ENCODE measurements at places on chromosomes 5 and 9.
A peak's percentile ranks its signal among the peaks of the same experiment; 100 is the strongest.

DNA sequence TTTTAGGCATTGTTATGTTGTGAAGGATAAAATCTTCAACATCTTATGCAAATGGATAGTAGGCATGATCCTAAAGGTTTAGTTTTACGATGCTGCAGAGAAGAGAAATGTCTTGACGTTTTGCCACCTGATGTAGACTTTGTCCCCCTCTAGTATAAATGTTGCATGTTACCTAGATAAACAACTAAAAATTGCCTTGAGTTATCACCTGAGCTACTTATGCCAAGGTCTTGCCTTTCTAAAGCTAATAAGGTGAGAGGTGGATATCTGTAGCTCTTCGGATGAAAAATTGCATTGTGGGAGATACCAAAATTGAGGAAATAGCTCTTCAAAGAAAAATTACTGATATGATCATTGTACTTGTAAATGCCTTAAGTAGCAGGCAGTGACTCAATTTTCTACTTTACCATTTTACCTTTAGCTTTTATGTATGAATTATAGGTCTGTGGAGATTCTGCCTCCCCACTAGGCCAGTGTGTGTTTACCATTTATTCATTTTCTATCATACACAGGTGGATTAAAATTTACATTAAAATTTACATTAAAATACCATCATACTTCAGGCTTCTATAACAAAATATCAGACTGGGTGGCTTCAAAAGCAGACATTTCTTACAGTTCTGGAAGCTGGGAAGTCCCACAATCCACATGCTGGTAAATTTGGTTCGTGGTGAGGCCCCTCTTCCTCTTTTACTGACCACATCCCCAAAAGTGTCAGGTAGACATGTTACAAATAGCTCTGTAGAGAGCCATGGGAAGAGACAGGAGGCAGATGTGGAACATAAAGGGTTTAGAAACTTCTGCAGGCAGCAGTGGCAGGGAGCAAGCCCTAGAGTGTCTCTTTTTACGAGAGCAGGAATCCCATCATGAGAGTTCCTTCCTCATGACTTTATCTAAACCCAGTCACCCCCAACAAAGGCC is 100.7 kb upstream of the ERBIN start:
- no peak for DNase-seq

DNA sequence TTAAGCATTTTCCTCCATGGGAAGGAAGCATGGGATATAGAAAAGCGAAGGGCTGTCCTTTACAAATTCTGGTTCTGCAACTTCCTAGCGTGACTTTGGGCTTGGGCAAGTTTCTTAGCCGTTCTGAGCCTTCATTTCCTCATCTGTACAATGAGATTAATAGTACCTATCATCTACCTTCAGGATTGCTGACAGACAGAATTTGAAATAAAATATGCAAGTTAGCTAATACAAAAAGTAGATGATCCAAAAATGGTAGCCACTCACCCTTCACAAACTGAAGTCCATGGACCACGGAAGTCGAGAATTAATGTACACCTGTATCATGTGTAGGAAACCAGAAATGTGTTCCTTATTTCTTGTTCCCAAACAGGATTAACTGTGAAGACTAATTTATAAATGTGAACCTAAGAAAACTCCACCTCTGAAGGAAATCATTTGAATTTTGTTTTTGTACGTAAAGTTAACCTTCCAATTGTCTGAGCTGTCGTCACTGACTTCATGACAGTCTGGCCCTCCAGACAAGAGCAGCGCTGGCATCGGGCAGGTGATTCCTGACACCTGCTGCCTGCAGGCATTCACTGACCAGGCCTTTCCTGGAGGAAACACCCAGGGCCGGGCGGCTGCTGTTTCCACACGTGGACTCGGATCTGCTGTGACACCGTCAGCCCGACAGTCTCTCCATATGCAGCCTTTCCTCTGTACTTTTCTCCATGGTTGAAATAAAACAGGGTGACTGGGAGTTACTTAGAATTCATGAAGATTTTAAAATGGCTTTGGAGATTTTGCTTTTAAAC is 63.4 kb downstream of the PSMB7 start:
- DNase-seq: no peak

GRCh38 chr9:106421772-106422171 is 441.2 kb upstream of the ZNF462 start:
- no peak for DNase-seq

- DNase-seq: no peak
Measured at GRCh38 chr5:17989567-17990563, 355.6 kb downstream of the TAF11L14 start.

DNA sequence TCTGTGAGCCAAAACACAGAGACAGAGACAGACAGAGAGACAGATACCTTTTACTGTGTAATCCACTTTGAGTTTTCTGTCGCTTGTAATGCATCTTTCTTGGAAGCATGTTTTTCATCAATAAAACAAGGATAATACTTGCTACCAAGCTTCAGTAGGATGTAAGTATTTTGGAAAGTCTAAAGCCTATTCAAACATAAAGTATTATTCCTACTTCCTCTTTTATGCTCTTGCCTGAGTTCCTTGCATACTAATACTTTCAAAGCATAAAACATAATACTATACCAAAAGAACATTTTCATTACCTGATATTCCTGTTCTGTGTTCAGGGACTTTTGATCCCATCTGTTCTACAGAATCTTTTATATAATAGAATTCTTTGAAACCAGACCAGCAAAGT is 64.5 kb upstream of the SLC30A5 start:
- DNase-seq: no peak

DNA sequence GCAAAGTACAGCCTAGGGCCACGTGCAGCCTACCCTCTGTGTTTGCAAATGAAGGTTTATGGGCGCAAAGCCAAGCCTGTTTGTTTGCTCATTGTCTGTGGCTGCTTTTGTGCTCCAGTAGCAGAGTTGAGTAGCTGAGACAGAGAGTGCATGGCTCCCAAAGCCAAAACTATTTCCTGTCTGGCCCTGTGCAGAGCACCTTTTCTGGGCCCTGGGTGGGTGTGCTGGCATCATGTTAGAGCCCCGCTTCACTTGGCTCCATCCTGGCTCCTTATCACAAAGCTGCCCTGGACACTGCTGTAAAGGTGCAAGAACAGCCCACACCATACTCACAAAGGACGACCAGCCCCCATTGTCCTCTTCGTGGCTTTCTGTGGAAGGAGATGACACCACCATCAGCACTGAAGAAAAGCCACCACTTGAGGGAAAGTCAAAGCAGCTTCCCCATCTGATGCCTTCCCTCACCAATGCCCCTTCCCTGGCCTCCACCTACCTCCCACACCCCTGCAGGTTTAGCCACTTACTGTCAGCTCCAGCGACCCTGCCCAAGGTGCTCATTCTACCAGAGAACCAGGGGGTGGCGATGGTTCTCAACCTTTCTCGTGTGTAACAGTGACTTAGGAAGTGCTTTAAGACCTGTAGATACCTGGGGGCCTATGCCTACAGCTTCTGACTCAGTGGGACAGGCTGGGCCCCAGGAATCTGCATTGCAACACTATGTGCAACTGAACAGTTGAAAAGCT is 23.4 kb downstream of the LCP2 start:
- DNase-seq: no peak

DNA sequence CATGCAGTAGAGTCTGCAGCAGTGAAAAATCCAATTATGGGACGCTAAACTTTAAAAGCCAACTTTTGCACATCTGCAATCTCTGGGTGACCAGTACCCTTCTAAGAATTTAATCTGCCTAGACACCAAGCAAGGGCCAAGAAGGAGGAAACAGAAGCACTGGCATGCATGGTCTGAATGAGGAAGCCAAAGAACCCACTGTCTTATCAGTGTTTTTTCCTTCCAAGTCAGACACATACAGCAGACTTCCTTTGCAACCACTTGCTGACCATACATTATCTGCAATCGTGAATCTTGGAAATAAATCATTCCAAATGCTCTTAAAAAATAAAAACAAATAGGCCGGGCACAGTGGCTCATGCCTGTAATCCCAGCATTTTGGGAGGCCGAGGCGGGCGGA is 65.9 kb downstream of the DEPDC1B start:
- peak; percentile 58 for DNase-seq

GRCh38 chr5:74543162-74543995 is 97.1 kb downstream of the ENC1 start:
- DNase-seq: peak; percentile 91

DNA sequence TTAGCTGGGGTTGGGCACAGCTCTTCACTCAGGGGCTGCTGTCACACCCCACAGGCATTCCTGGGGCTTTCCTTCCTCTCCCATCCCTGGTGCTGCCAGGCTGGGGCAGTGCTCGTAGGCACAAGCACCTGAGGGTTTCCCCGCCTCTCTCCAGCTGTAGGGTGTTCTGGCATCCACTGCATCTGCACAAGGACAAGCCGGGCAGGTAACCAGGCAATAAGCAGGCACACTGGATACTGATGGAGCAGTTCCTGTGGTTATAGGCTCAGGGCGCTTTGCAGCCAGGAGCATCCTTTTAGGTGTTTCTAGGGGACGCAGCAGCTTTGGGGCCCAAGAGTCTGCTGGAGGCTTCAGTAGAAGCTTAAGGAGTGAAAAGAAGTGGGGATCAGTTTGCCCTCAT is 56.8 kb downstream of the ARHGEF37 start:
- DNase-seq: no peak

DNA sequence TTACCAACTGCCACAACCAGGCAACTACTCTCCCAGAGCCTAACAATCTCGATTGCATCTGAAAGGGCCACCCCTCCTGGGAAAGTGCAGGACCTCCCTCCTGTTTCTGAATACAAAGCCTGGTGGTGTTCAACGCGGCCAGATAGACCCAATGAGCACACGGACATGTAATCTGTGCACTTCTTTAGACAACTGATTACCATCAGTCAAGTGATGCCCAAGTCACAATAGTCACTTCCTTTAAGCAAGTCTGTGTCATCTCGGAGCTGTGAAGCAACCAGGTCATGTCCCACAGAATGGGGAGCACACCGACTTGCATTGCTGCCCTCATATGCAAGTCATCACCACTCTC is 739 bp downstream of the C9orf72 start:
- peak; percentile 32 for DNase-seq

DNA sequence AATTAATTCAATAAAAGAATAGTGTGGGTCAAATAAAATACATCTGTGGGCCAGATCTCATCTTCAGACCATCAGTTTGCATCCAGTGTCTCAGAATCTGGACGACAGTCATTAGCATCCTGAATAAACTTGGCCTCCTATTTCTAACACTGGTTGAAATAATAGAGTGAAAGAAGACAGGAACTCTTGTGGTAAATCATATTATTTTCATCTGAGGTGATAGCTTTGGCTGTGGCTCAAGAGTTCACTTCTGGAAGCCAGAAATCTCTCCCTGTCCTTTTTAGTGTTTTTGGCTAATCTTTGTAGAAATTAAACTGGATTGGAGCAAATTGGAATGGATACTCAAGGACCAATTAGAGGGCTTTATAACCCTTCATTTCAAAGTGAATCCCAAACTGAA is 63.4 kb upstream of the HMHB1 start:
- no peak for DNase-seq

DNA sequence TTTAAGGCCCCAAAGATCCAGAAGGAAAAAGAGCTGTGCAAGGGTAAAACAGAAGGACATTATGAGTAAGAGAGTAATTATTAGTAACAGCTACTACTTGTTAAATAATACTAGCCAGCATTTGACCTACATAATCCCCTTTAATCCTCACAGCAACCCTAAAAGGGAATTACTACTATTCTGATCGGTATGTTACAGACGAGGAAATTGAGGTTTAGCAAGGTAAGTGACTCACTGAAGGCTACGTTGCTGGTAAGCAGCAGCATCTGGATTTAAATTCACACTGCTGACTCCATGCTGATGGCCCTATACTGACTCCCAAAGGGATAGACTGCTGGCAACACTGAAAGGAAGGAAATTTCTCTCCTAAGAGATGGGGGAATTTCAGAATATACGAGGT is 3.7 kb upstream of the FSD1L start:
- no peak for DNase-seq

DNA sequence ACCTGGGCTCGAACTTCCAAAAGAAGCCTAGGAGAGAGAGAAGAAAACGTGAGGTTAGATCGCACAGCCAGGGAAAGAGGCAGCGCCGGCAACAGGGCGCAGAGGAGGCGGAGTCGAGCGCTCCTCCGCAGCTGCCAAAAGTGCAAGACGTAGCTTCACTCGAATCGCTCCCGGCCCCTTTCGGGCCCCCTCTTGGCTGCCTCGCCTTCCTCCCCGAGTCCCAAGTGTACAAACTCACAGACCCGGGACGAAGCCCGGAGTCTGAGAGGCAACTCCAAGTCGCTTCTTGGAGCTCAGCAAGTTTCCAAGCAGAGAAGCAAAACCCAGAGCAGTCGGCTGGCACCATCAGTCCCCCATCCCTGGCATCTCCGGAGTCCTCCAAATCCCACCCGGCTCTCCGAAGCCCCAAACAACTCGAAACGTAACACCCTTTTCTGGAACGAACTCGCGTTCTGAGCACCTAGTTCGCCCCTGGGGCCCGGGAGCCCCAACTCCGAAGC is 1.2 kb downstream of the MIER3 start:
- peak; percentile 76 for DNase-seq

DNA sequence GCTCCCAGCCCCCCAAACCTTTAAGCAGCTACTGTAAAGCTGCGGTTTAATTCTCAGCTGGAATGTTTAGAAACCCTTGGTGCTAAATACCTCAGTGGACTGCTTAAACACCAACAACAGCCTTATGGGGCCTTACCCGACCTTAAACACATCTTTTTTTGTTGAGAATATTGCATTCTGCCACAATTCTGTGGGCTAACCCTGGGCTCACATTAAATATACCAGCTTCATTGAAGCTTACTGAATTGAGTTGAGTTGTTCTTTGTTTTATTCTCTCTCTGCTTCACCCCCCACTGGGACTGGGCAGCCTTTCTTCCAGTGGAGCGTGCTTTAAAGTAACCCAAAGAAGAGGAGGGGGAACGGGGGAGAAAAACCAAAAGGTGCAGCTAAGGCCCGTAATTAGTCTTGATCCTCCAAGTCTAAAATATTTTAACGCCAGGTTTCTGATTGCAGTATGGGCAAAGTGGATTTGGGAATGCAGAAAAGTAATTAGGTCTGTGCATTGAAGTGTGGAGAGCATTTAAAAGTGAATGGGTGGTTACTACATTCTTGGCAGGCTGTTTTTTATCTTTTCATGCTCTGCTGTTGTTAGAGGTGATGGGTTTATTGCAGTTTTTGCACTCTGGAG is 281.2 kb downstream of the NR2F1-AS1 start:
- DNase-seq: no peak

DNA sequence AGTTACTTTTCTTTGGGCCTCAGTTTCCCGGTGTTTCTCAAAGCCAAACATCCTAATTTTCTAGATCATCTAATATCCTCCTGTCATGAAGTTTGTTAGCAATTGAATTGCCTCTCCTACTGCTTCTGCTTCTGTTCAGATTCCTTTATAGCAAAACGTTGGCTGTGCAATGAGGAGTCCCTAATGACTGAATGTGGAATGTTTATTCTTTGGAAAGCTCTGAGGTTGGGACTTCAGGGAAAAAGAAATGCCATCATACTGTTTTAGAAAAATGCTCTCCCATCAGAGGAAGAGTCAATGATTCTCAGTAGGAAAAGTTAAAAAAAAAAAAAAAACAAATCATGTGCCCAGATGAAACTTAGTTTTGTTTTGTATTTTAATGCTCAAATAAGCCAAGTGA is 268.7 kb upstream of the PAPPA start:
- DNase-seq: peak; percentile 16
